ENCODE measurements at places on chromosomes 7 and 10.
A peak's percentile ranks its signal among the peaks of the same experiment; 100 is the strongest.

- no peaks in the 10 kb centered on the region for H3K27me3 ChIP-seq
- no peak overlapping the region for H3K27ac ChIP-seq
- H3K4me3 ChIP-seq: no peak overlapping the region
- H3K36me3 ChIP-seq: no peaks in the 10 kb centered on the region
- no peak for DNase-seq
Observed at GRCh38 chr10:132721725-132722124, 64.2 kb downstream of the NKX6-2 start.

DNA sequence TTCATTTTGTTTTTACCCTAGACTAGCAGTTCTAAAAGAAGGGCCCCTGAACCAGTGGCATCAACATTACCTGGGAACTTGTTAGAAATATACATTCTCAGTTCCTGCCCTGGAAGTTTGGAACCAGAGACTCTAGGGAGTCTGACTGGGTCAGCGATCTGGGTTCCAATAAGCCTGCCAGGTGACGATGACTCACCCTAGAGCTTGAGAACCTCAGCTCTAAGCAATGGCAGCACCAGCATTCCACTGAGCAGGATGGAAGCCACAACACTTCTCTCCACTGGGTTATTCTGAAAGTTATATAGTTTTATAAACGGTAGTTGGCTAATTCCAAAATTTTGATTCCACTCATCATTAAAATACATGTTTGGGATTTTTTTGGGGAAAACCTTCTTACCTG is 97.0 kb upstream of the AMPH start:
- H3K36me3 ChIP-seq: peaks cover 4% of the 10 kb centered on the region
- no peak for DNase-seq
- no peaks in the 10 kb centered on the region for H3K4me1 ChIP-seq

DNA sequence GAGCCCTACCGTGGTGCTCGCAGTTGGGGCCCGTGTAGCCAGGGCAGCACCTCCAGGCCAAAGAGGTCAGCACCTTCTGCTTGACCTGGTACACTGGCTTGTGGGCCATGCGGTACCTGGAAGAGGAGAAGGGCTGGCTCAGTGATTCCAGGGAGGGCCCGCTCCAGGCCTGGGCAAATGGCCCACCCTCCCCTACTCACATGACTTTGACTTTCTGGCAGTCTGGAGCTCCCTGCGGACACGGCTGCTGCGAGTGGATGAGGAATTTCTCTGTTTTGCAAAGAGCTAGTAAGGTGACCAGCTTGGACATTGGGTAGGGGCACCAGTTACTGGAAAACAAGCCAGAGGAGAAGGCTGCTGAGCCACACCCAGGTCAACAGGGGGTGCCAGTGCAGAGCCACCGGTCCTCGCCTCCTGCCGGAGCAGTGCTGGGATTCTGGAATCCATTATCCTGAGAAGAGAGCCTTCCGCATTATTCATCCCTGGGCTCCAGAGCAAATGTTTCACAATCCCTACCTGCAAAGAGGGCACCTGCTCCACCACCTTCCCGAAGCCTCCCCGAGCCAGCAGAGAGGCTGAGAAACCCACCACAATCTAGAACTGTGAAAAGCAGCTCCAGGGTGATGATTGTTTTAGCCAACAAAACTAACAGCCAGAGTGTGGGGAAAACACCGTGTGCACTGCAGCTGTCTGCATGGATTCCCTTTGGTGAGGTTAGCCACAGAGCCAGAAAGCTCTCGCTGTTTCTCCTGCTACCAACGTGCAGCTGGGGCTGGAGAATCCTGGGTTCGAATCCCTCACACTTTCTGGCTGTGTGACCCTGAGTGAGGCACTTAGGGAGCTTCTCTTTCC is 11.8 kb downstream of the MMRN2 start:
- H3K36me3 ChIP-seq: no peaks in the 10 kb centered on the region
- DNase-seq: no peak
- no peaks in the 10 kb centered on the region for H3K27me3 ChIP-seq
- no peak overlapping the region for H3K4me3 ChIP-seq

- H3K36me3 ChIP-seq: no peaks in the 10 kb centered on the region
- H3K27me3 ChIP-seq: no peaks in the 10 kb centered on the region
- DNase-seq: no peak
Observed at GRCh38 chr10:79020605-79021004, 48.2 kb upstream of the ZMIZ1 start.

GRCh38 chr7:14400271-14400670 is 410.8 kb upstream of the ETV1 start:
- no peak for DNase-seq
- no peaks in the 10 kb centered on the region for H3K27me3 ChIP-seq
- no peak overlapping the region for H3K4me3 ChIP-seq

DNA sequence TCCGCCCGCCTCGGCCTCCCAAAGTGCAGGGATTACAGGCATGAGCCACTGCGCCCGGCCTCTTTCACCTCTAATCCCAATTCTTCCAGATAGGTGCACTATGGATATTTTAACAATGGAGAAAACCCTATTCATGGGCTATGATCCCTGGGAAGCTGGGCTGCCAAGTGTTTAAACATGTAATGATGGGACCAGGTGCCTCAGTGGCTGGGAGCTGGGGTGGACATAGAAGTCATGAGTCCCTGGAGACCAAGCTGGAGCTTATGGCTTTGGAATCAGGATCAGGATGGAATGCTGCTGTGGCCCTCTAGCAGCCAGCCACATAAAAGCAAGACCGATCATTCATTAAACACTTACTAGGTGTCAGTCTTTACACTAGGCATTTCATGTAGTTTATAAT is 41.8 kb upstream of the IGFBP3 start:
- no peak overlapping the region for H3K27ac ChIP-seq
- H3K4me1 ChIP-seq: no peaks in the 10 kb centered on the region
- no peak overlapping the region for H3K4me3 ChIP-seq
- H3K27me3 ChIP-seq: no peaks in the 10 kb centered on the region

GRCh38 chr10:59891349-59891748 is 15.0 kb downstream of the CCDC6 start:
- no peak for DNase-seq
- peaks cover 100% of the 10 kb centered on the region for H3K4me1 ChIP-seq
- H3K27ac ChIP-seq: peak overlapping the region; percentile 24
- H3K27me3 ChIP-seq: no peaks in the 10 kb centered on the region
- no peaks in the 10 kb centered on the region for H3K36me3 ChIP-seq
- no peak overlapping the region for H3K4me3 ChIP-seq

DNA sequence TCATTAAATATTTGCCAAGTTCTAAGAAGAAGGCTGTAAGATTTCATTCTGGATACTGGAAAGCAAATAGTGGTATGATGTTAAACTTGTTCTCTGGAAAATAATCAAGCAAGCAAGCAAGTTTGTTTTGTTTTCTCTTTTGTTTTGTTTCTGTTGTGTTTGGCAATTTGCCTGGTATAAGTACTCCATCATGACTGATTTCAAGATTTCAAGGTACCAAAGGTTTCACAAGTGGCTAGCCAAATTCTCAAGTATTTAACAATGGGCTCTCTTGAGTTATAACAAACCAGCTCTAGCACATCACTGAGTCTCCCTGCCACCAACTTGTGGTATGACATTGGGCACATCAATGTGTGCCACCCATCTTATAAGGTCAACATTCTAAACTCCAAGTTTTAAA is 151.7 kb upstream of the IGFBP3 start:
- H3K27ac ChIP-seq: no peak overlapping the region
- no peaks in the 10 kb centered on the region for H3K27me3 ChIP-seq
- DNase-seq: no peak
- no peaks in the 10 kb centered on the region for H3K36me3 ChIP-seq

DNA sequence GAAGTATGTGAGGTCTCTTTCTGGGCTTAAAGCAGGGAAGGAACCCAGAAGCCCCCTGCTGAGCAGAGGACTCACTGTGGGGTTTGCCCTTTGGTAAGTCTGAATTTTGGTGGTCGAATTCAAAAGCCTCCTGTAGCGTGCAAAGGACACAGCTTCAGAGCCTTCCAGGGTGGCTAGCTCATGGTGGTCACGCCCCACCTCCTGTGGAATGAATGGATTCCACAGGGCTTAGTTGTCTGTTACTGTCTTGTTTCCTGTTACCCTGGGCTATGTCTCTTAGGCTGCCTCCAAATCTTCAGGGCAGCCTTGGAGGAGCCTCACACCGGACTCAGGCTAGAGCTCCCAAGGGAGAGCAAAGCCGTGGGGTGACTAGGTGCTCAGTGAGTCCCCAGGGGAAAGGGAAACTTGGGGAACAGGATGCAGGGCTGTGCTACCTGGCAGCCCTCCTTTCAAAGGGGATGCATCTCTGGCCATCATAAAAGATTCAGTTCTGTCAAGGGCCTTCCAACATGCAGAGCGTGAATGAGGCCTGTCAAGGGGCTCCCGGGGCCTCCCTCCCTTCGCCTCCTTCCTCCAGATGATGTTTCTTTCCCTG is 211.7 kb downstream of the CCSER2 start:
- H3K27me3 ChIP-seq: no peaks in the 10 kb centered on the region
- H3K36me3 ChIP-seq: no peaks in the 10 kb centered on the region
- H3K4me3 ChIP-seq: peak overlapping the region; percentile 39
- DNase-seq: no peak

DNA sequence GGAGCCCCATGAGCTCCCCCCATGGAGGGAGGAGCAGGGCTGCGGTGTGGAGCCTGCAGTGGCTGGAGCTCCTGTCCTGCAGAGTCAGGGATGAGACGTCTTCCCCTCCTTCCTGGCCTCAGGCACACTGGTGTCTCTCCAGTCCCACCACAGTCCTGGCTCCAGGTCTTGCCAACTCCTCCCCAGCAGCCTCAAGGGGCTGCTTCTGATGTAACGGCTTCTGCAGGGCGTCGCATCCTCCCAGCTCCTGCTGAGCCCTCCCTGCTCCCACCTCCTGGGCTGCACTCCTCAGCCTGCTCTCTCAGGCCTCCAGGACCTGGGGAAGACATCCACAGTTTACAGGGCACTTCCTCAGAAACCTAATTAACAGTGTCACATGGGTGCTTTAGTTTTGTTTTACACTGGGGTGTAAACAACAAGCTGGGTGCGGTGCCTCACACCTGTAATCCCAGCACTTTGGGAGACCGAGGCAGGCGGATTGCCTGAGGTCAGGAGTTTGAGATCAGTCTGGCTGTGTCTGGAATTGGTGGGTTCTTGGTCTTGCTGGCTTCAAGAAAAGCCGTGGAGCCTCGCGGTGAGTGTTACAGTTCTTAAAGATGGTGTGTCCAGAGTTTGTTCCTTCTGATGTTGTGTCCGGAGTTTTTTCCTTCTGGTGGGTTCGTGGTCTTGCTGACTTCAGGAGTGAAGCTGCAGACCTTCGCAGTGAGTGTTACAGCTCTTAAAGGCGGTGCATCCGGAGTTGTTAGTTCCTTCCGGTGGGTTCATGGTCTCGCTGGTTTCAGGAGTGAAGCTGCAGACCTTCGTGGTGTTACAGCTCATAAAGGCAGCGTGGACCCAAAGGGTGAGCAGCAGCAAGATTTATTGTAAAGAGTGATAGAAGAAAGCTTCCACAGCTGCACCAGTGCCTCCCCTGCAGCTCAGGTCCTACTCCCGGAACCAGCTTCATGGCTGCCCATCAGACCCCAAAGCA is 95.0 kb downstream of the PAXIP1 start:
- no peaks in the 10 kb centered on the region for H3K4me1 ChIP-seq
- no peak overlapping the region for H3K27ac ChIP-seq
- H3K27me3 ChIP-seq: no peaks in the 10 kb centered on the region

DNA sequence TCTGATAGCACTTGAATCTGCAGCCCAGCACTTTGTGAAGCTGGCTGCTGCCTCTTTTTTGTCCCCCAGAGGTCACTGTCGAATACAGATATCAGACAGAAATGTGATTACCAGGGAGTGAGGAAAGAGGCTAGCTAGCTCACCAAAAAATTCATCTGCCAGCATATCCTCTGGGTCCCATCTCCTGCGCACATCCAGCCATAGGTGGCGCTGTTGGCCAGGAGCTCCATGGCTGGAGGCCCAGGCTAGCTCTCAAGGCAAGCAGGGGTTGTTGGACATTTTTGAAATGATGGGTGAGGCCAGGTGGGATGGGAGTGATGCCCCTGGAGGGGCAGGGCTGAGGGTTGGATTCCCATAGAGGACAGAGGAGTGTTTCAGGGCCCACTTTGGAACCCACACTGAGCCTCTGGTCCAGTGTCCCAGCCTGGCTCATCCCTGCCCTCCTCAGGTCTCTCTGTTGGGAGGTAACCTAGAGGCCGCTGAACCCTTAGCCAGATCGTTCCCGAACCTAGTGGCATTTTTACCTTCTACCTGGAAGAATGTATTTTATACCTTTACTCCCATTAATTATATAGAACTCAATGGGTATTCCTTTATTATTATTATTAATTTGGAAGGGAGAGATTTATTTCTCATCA is 14.8 kb downstream of the DPCD start:
- no peaks in the 10 kb centered on the region for H3K4me1 ChIP-seq
- H3K4me3 ChIP-seq: no peak overlapping the region
- peaks cover 47% of the 10 kb centered on the region for H3K36me3 ChIP-seq
- no peak for DNase-seq

DNA sequence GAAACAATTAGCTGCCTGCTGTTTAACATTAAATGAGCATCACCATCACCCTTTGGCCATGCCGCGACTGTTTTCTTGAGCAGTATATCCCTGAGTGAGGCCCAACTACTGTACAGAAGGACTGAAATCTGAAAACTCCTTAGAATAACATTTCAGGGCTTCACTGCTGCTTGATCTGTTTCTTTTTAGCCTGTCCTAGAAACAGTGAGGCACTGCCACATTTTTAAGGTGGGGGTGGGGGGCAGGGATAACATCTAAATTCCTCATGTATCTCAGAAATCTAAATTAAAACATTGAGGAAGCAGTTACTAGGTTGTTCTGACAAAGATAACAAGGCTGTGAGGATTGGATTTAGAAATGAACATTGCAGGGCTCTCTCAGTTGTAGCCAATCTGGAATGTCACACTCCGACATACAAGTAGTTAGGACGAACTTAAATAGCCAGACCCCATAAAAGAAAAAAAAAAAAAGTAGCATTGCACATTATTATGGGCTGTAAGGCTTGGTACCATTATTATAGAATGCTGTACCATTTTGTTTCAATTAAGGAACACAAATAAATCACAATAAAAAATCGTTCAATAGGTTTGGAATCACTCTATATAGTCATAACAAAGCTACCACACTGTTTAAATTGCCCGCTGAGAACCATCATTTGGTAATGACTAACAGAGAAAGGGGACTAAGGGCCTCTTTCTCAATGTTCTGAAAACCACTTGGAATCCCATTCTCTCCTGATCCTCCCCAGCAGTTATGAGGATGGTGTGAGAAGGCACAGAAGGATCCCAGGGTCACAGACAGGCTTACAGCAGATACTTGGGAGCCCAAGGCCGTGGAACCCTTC is 256.1 kb downstream of the INHBA start:
- no peaks in the 10 kb centered on the region for H3K36me3 ChIP-seq
- no peak overlapping the region for H3K27ac ChIP-seq
- no peak for DNase-seq
- no peaks in the 10 kb centered on the region for H3K4me1 ChIP-seq

- no peaks in the 10 kb centered on the region for H3K36me3 ChIP-seq
- no peak overlapping the region for H3K4me3 ChIP-seq
- no peaks in the 10 kb centered on the region for H3K4me1 ChIP-seq
- H3K27ac ChIP-seq: no peak overlapping the region
- no peaks in the 10 kb centered on the region for H3K27me3 ChIP-seq
Observed at GRCh38 chr7:112092709-112093395, 113.3 kb downstream of the DOCK4 start.

GRCh38 chr7:24192053-24192452 is 91.9 kb upstream of the NPY start:
- no peaks in the 10 kb centered on the region for H3K27me3 ChIP-seq
- DNase-seq: no peak
- no peak overlapping the region for H3K4me3 ChIP-seq
- H3K36me3 ChIP-seq: no peaks in the 10 kb centered on the region
- no peaks in the 10 kb centered on the region for H3K4me1 ChIP-seq

All from esophagus squamous epithelium (tissue), 5 donors.